ENCODE measurements at places on chromosomes 11 and 22.

DNA sequence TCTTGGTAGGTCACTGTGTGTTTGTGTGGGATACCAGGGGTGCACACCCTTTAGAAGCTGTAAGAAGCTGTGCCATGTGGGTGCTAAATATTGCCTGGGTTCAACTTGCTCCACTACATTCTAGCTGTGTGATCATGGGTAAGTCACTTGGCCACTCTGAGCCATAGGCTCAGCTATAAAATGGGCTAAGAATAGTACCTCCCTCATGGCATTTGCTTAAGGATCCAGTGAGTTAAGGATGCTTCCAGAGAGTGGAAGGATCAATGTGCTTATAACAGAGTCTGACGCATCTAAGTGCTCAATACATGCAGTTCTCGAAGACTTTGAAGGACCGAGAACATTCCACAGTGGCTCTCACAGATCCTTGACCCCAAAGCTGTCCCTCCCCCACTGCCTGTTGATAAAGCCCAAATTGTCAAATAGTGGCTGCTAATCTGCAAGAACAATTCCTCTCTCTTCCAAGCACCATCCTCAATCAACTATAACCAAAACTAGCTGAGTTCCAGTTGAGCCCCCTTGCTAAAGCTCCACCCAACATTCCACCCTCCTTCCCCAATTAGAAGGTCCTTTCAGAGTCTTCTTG, 13.2 kb upstream of the TMPRSS6 start:
- DNase-seq, result no peak

GRCh38 chr11:65435411-65435931, 12.9 kb downstream of the NEAT1 start:
- DNase-seq, result no peak

- no peak for DNase-seq
Observed at GRCh38 chr11:28017816-28018215, 90.1 kb downstream of the KIF18A start.

- DNase-seq, result no peak
Observed at GRCh38 chr11:11836676-11837231, 5.0 kb upstream of the USP47 start.

DNA sequence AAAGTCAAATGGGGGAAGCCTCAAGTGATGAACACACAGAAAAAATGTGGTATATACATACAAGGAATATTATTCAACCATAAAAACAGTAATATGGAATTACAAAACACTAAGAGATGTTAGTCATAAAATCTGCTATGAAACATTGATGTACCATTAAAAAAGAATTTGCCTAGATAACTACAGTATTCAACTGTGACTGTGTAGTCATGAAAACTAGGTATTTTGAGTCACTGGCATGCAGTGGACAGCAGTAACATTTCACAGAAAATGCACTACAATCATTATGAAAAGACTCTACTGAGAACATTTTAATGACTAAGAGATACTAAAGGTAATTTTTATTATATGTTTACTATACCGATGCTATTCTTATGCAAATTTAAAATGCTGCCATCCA, 11.7 kb downstream of the ZNF195 start:
- DNase-seq, result no peak

GRCh38 chr11:47889714-47890441, 41.7 kb upstream of the NUP160 start:
- no peak for DNase-seq

Data from NCI-H1048 (cell line).